ENCODE measurements at places on chromosomes 12 and 14. TPM values are rescaled to one million over a fixed set of nuclear protein-coding genes. Genes with fewer than 3 reads are reported as not detected.

GRCh38 chr12:118342090-118342489 is 30.6 kb downstream of the TAOK3 start:
- H3K36me3 ChIP-seq, result no peaks in the 10 kb centered on the region
- no peaks in the 10 kb centered on the region for H3K27me3 ChIP-seq
- no peak for DNase-seq
- H3K4me3 ChIP-seq, result no peak overlapping the region
- H3K27ac ChIP-seq, result no peak overlapping the region
- H3K4me1 ChIP-seq, result peaks cover 13% of the 10 kb centered on the region

DNA sequence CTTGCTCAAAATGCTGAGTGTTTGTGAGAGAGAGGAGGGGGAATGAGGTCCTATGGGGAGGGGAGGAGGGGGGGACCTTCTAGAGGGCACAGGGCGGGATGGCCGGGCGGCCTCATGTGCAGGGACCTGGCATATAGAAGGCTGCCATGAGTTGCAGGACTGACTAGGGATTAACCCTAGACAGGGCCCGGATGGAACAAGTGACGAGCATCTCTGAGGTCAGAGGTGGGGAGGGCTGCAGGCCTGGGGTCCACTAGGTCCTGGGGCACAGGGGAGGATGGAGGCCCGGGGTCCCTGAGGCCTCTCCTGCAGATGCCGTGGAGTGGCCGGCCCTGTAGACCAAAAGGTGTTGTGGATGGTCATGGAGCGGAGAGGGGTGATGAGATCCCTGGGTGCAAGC is 104.0 kb upstream of the EIF5 start:
- no peak for DNase-seq
- peaks cover 9% of the 10 kb centered on the region for H3K36me3 ChIP-seq
- no peak overlapping the region for H3K27ac ChIP-seq

DNA sequence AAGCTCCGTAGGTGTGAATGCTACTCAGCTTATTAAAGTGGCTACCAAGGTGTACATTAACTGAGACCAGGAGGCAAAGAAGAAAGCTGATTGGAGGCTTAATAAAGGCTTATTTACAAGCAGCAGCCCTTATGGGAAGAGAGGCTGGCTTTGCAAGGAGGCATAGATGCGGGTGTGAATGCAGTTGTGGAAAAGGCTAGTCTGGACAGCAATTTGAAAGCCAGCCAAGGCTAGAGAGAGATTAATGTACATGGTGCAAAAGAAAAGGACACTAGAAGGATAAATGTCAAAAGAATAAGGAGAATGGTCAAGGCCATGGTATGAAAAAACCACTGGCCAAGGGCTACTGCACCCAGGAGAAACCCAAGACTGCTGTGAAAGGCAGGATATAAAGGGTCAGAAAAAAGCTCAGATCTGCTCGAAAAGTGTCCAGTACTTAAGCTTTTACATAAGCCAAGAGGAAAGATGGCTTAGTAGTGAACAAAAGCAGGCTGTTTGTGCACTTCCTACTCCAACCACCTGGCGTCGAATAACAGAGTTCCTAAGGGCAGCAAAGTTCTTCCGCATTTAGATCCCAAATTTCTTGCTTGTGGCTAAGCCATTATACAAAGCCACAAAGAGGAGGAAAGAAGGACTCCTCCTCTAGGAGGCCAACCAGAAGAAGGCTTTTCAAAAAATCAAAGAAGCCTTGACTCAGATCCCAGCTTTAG is 24.0 kb downstream of the KLRK1 start:
- peaks cover 1% of the 10 kb centered on the region for H3K36me3 ChIP-seq
- no peak for DNase-seq
- H3K4me1 ChIP-seq, result peaks cover 17% of the 10 kb centered on the region
- H3K27me3 ChIP-seq, result peaks cover under 1% of the 10 kb centered on the region
- no peak overlapping the region for H3K27ac ChIP-seq
- H3K4me3 ChIP-seq, result no peak overlapping the region

GRCh38 chr12:91781114-91781513 is 364.5 kb downstream of the BTG1 start:
- no peaks in the 10 kb centered on the region for H3K27me3 ChIP-seq
- no peaks in the 10 kb centered on the region for H3K36me3 ChIP-seq
- H3K4me1 ChIP-seq, result no peaks in the 10 kb centered on the region

DNA sequence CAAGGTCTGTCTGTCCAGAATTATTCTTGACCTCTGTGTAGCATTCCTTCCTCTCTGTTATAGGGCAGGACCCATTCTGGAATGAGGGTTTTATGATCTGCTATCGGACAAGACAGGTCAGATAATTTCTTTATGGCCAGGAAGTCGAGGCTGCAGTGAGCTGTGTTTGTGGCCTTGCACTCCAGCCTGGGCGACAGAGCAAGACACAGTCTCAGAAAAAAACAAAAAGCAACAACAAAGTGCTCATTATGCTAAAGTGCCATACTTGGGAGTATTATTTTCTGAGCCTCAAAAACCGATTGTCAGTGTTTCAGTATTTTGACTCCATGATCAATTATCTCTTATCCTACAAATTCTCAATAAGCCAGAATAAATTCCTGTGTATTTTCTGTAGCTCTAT is 4.1 kb downstream of the CIPC start:
- H3K27ac ChIP-seq, result peak overlapping the region; percentile 45
- H3K4me1 ChIP-seq, result peaks cover 77% of the 10 kb centered on the region
- peaks cover 5% of the 10 kb centered on the region for H3K36me3 ChIP-seq
- peaks cover 16% of the 10 kb centered on the region for H3K27me3 ChIP-seq
- DNase-seq, result no peak

GRCh38 chr12:110619534-110619953 is 5.6 kb downstream of the TCTN1 start:
- peaks cover 5% of the 10 kb centered on the region for H3K36me3 ChIP-seq
- no peak overlapping the region for H3K27ac ChIP-seq
- H3K27me3 ChIP-seq, result peaks cover 2% of the 10 kb centered on the region
- no peaks in the 10 kb centered on the region for H3K4me1 ChIP-seq

- no peaks in the 10 kb centered on the region for H3K36me3 ChIP-seq
- H3K4me1 ChIP-seq, result peaks cover 9% of the 10 kb centered on the region
- peaks cover 2% of the 10 kb centered on the region for H3K27me3 ChIP-seq
- H3K27ac ChIP-seq, result no peak overlapping the region
Measured at GRCh38 chr12:89693639-89694202, 14.9 kb downstream of the ATP2B1 start.

- H3K27ac ChIP-seq, result peak overlapping the region; percentile 74
- H3K4me3 ChIP-seq, result peak overlapping the region; percentile 14
- H3K27me3 ChIP-seq, result peaks cover 6% of the 10 kb centered on the region
- peaks cover 16% of the 10 kb centered on the region for H3K4me1 ChIP-seq
Measured at GRCh38 chr12:3075315-3075714, 1.9 kb upstream of the TSPAN9 start.

GRCh38 chr12:89924191-89924590 is 215.6 kb upstream of the ATP2B1 start:
- no peaks in the 10 kb centered on the region for H3K27me3 ChIP-seq
- no peak overlapping the region for H3K27ac ChIP-seq

GRCh38 chr14:62079038-62079437 is 316.8 kb downstream of the SNAPC1 start:
- H3K27me3 ChIP-seq, result no peaks in the 10 kb centered on the region
- no peak overlapping the region for H3K4me3 ChIP-seq
- H3K27ac ChIP-seq, result no peak overlapping the region
- no peak for DNase-seq
- no peaks in the 10 kb centered on the region for H3K36me3 ChIP-seq
- H3K4me1 ChIP-seq, result peaks cover 3% of the 10 kb centered on the region

- DNase-seq, result no peak
- H3K27me3 ChIP-seq, result no peaks in the 10 kb centered on the region
- no peak overlapping the region for H3K4me3 ChIP-seq
Measured at GRCh38 chr14:44131861-44132260, 375.2 kb downstream of the FSCB start.

DNA sequence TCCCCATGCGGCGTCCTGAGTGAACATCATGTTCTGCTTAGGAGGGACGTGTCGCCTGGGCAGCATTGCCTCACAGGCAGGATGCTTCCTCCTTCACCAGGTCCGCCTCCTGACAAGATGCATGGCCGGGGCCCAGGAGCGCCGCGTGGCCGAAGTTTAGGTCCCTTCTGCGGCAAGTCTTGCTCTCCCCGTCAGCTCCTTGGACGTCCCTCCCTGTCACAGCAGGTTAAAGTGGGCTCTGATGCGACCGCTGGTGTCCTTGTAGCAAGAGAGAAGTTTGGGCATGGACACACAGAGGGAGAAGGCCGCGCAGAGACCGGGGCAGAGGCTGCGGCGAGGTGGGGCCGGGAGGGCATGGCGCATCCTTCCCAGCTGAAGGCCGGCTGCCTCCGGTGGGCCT is 9.4 kb upstream of the GALNT9 start:
- H3K36me3 ChIP-seq, result peaks cover 3% of the 10 kb centered on the region
- peaks cover 13% of the 10 kb centered on the region for H3K27me3 ChIP-seq
- H3K4me1 ChIP-seq, result peaks cover 7% of the 10 kb centered on the region
- no peak for DNase-seq

- H3K27ac ChIP-seq, result no peak overlapping the region
- H3K27me3 ChIP-seq, result no peaks in the 10 kb centered on the region
- no peaks in the 10 kb centered on the region for H3K36me3 ChIP-seq
- no peaks in the 10 kb centered on the region for H3K4me1 ChIP-seq
Measured at GRCh38 chr12:72261885-72262284, 10.3 kb upstream of the TRHDE start.

Gene KSR2
- 0.05 TPM for total RNA-seq

Gene METTL1
- 10.6 TPM for total RNA-seq

Gene NAV3
- 20.3 TPM for total RNA-seq

Gene CMTM5
- 0.26 TPM for total RNA-seq

Gene JKAMP
- total RNA-seq, result 36.5 TPM

Gene NID2
- total RNA-seq, result 80.8 TPM

Gene RFLNA
- total RNA-seq, result 13.3 TPM

Gene EIF2S1
- 74.2 TPM for total RNA-seq

Gene ASIC1
- 1.9 TPM for total RNA-seq

Gene PRPH
- total RNA-seq, result not detected
